Caco-2 (cell line): ENCODE measurements at places on chromosomes 5 and 9. TPM values are rescaled to one million over a fixed set of nuclear protein-coding genes. Genes with fewer than 3 reads are reported as not detected.
A peak's percentile ranks its signal among the peaks of the same experiment; 100 is the strongest.

DNA sequence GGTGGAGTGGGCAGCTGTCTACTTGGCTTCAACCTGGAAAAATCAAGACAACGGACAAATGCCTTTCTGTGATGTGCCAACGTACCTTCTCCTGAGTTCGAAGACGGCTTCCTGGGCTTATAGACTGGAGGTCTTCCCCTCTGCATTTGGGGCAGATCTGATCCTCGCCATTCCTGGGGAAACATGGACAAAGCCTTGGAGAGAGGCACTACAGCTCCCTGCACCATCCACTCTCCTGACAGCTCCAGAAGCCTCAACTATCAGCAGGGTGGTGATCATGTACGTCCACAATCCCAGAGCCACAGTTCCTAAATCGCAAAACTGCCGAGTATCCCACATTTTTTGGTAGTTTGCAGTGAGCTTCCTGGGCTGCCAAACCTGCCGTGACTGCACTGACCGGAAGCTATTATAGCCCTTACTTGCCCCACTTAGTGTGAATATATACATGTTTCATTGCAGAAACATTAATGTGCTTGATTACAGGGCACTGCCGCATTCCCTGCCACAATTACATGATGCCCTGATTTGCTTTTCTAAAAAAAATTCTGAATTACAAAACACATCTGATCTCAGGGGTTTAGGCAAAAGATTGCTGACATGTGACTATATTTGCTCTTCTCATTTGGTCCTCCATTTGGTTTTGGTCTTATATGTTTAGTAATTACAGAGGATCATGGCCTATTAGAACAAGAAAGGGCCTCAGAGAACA, 2.8 kb downstream of the TRAF1 start:
- no peak for DNase-seq
- H3K4me3 ChIP-seq, result no peak overlapping the region
- no peaks in the 10 kb centered on the region for H3K36me3 ChIP-seq
- no peaks in the 10 kb centered on the region for H3K27me3 ChIP-seq

DNA sequence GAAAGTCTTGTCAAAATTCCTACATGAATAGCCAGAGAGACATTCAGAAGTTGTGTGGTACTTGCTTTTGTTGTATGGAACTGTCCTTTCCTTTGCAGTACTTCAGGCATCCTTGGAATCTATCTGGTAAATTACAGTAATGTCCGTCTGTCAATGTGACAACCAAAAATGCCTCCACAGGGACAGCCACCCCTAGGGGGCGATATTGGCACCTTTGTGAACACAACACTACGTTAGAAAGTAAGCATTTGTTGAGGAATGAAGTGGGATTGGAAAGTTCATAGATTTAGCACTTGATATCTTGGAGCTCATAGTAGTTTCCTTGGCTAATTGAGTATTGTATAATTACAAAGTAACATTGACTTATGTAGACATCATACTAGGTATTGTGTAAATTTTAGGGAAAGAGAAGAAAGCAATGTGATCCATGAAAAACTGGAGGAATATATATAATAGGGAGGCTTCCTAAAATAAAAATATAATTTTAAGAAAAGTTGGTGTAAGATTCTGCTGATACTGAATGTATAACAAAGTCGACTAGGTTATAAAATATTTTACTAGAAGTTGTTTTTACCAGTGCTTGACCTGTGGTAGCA, 32.7 kb downstream of the TMEFF1 start:
- no peaks in the 10 kb centered on the region for H3K27me3 ChIP-seq
- peak; percentile 90 for DNase-seq
- H3K36me3 ChIP-seq, result no peaks in the 10 kb centered on the region
- no peak overlapping the region for H3K27ac ChIP-seq

DNA sequence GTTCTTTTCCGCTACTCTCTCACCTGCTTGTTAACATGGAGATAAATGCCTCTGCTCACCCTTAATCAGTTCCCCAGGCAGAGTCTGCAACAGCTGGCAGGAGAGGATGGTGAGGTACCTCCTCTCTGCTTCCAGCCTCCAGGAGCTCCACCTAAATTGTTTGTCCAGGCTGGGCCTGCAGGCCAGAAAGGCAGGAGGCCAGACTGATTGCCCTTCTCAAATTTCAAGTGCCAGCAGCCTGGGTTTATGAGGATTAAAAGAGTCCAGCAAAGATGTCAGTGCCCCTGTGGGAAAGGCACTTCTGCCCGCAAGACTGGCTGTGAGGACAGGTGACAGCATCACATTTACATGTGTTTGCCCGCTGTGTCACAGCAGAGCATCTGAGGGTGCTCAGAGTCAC, 19.8 kb downstream of the CORO2A start:
- DNase-seq, result peak; percentile 59
- no peaks in the 10 kb centered on the region for H3K27me3 ChIP-seq
- H3K4me3 ChIP-seq, result no peak overlapping the region
- H3K27ac ChIP-seq, result peak overlapping the region; percentile 86
- no peaks in the 10 kb centered on the region for H3K36me3 ChIP-seq

DNA sequence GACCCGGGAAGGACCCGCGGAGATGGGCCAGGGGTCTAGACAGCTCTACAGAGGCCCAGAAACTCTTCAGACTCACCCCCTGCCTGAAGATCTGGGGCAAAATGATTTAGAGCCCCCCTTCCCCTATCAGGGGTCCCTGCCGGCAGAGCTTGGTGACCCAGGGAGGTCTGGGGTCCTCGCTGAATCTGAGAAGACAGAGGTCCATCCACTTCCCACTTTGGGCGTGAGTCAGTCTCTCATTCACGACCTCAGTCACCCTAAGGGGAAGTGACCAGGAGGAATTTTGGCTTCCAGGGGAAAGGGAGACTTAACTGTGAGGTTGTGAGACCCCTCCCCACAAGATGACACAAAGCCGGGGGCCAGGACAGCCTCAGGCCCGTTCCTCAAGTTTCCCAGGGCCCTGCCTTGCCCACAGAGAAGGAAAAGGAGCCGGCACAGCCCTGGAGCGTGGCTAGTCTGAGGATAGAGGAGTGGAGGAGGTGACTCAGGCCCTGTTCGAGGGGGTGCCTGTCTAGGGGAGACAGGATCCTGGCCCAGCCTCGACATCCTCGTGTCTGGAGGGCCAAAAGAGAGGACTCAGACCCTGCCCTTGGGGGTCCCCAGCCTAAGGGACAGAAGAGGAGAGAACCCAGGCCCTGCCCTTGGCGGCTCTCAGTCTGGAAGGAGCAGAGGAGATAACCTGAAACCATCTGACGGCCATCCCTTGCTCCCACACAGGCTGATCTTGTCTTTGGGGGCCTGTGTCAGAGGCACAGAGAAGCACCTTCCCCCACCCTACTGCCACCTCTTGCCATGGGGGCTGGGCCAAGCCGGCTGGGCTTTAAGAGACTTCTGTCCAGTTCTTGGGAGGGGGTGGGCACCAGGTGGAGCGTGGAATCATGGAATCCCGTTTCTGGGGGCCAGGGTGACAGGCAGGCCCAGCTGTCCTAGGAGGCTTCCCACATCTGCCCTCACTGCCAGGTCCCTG, 889 bp downstream of the PDLIM4 start:
- H3K4me1 ChIP-seq, result no peaks in the 10 kb centered on the region
- no peak overlapping the region for H3K27ac ChIP-seq
- H3K4me3 ChIP-seq, result no peak overlapping the region
- H3K36me3 ChIP-seq, result no peaks in the 10 kb centered on the region
- no peak for DNase-seq
- no peaks in the 10 kb centered on the region for H3K27me3 ChIP-seq

NUTM2F gene
- not detected in 2 replicates for total RNA-seq
